Hypothalamus (tissue), 51 donors: ENCODE measurements at places on chromosomes 2 and 18.

DNA sequence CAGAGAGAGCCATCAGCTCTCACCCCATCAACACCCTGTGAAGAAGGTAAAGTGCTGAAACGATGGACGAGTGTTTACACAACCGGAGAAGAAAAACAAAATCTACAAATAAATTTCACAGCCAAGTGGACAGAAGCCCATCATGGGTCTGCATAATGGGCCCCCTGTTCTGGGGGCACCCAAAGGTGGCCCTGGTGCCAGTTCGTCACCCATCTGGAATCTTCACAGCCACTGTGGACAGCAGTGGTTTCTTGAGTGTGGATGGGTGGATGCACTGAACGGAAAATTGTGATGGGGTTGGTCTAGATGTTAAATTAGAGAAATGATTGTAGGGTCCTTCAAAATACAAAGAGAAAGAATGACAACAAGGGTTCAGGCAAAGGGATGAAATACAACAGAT lies 38.8 kb downstream of the ANKMY1 start:
- no peak for DNase-seq

GRCh38 chr2:455015-455705 lies 167.3 kb upstream of the ALKAL2 start:
- no peak for DNase-seq

DNA sequence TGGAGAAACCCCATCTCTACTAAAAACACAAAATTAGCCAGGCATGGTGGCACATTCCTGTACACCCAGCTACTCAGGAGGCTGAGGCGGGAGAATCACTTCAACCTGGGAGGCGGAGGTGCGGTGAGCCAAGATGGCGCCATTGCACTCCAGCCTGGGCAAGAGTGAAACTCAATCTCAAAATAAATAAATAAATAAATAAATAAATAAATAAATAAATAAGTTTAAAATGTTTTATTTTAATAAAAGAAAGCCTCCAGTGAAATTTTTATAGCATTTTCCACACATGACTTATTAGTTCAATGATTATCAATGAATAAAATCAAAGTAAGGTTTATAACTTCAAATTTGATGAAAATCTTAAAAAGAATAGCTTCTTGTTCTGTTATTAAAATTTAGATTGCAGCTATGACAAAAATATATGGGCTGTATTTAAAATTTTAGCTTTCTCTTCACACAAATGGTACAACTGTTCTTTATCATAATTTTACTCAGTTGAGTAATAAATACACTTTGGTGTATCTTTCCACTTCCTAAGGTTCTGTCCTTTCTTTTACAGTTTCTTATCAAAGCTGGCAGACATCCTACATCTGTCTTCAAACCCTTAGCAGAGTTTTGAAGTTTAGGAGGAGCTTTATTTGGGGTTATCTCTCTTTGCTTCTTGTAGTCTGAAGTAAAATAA lies 78.4 kb upstream of the ZSWIM2 start:
- no peak for DNase-seq

GRCh38 chr2:54081574-54081973 lies 33.8 kb upstream of the ACYP2 start:
- DNase-seq: no peak

DNA sequence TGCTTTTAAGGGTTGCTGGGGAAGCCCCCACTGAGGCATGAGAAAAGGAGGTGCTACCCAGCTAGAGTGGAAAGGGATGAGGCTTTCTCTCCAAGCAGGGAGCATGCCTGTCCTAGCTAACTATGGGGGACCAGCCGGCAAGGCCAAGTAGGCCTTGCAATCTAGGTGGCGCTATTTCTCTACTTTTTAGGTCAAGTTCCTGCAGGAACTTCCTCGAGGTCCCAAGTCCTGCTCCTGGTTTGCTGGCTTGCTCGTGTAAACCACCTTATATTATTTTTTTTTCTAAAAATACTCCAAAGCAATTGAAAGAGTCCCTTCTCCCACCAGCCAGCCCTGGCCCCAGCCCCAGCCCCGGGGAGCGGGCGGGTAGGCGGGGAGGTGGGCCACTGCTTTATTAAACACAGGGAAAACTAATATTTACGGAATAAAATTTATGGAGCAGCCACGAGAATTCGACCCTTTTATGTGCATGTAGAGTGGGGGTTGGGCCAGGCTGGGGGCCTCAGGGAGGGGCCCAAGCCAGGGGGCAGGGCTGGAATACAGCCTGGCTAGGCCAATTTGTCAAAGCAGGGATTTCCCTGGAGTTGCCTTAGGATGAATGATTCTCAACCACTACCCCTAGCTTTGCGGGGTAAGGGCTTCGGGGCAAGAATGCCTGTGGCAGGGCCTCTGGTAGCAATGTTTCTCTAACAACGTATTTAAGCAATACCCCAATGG lies 12.8 kb upstream of the IHH start:
- no peak for DNase-seq

GRCh38 chr2:64143169-64144056 lies 807 bp downstream of the PELI1 start:
- DNase-seq: no peak

DNA sequence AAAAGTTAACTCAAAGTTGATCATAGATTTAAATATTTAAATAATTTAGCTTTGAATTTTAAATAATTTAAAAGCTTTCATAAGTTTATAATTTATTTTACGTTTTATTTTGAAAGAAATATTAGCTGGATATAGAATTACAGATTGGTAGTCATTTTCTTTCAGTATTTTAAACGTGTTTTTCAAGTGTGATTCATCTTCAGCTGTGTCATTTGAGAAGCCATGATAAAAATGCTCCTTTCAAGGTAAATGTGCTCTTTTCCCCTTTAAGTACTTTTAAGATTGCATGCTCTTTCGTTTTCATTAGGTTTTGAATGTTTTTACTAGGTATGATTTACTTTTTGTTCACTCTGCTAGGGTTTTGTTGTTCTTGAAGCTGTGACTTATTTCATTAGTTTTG lies 116.8 kb upstream of the FIGN start:
- DNase-seq: no peak

- no peak for DNase-seq
These were observed 23.6 kb upstream of the NEB start for GRCh38 chr2:151757861-151758260.

DNA sequence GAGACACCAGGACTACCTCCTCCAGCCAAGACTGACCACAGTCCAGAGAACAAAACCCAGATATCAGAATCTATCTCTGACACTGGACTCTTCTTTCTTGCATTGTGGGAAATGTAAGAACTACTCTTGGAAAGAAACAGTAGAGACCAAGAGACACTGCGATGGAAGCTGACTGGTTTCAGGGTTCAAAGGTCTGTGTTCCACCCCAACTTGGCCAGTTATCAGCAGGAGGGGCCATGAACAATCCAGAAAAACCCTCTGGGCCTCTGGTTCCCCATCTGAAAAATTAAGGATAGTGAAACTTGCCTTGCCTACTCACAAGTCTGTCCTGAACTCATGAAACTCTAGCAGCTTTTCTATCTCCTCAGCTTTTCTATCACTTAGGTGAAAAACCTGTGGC lies 166.5 kb downstream of the SUCLG1 start:
- DNase-seq: no peak

- no peak for DNase-seq
These were observed 433 bp upstream of the MFF start for GRCh38 chr2:227324642-227324994.

GRCh38 chr2:239273280-239274234 lies 127.3 kb downstream of the HDAC4 start:
- DNase-seq: no peak

DNA sequence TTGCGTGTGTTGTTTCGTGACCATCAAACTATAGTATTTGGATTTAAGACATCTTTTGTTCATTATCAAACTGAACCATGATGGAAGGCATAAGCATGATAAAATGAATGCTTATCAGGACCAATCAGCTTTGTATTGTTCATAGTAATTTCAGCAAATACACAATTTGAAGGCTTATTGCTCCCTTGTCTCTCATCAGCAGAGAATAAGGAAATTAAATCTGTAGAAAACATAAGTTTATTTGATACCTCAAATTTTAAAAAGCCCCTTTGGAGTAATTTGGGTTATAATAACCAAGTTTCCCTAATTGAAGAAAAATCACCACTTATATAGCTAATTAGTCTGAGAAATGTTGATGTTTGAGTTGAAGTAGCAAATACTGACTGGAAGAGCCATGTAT lies 705.7 kb downstream of the NUP35 start:
- no peak for DNase-seq

DNA sequence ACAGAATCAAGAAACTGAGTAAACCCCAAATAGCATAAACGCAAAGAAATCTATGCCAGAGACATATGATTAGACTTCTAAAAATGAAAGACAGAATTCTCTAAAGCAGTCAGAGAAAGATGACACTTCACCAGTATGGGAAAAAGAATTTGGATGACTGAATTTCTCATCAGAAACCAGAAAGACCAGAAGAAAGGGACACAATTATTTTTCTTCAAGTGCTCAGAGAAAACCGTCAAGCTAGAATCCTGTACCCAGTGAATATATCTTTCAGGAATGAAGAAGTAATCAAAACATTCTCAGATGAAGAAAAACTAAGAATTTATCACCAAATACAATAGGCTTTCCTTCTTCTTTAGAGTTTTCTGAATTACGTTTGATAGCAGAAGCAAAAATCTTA lies 14.2 kb upstream of the ESPNL start:
- no peak for DNase-seq

DNA sequence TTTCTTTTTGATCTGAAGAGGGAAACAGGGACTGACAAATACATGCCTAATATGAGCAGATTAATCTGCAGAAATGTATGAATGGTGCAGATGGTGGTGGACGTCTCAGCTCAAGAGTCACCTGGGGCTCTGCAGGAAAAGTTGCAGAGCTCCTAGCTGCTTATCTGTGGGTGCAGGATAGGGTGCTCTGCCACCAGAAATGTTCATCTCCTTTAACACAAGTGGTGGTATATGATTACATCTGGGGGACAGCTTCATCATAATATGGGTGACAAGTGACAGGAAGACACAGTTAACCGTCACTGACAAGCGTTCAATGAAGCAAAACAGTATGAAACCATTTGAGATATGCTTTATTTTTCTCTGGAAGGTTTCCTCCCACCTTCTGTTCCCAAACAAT lies 121.2 kb upstream of the LINC00305 start:
- no peak for DNase-seq

- DNase-seq: no peak
These were observed 189.9 kb upstream of the SH3BP4 start for GRCh38 chr2:234761910-234762309.

- peak; percentile 82 for DNase-seq
These were observed 110.7 kb upstream of the APCDD1 start for GRCh38 chr18:10343778-10344177.

DNA sequence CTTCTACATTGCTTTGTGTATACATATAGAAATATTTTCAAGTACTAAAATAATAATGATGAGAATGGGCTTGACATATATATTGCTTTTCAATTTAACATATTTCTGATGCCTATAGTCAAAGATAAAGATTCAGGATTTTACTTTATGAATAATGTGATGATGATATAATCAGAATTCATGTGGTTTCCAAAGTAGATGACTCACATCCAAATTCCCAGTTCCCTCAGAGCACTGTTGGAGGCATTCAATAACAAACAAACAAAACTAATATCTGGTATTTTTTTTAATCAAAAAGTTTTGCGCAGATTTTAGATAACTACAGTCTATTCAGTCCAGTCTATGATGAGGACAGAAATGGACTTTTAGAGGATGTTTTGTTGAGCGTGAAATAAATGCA lies 2094.5 kb upstream of the CELF4 start:
- DNase-seq: no peak

- no peak for DNase-seq
These were observed at the start of gene CYTIP for GRCh38 chr2:157443795-157444640. TSS of gene CYTIP (minus strand) at chr2:157444089. CDS start at chr2:157444020, 69 bp downstream.

- no peak for DNase-seq
These were observed 82.5 kb upstream of the XIRP2 start for GRCh38 chr2:166805753-166806152.

DNA sequence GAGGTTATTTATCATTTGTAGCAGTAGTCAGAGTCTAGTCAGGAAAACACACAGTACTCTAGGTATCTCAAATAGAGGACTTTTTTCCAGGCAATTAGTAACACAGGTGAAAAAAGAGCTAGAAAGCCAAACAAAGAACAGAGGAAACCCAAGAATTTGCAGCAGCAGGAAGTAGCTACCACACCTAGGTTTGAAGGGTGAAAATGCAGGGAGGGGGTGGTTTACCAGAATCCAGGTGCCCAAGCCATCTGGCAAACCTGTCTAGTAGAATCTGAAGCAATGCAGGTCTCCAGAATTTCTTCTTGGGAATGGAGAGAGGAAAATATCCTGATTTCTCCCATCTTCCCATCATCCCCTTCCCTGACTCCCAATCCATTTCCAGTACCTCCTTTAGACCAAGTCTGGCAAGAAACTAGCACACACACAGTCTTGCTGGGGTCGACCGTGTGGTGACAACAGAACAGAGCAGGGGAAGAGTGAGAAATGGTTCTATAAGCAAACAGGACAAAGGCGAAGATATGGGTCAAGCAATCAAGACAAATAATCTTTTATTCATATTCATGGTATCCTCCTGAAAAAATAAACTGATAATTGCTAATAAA lies 231.9 kb upstream of the MMADHC start:
- no peak for DNase-seq

DNA sequence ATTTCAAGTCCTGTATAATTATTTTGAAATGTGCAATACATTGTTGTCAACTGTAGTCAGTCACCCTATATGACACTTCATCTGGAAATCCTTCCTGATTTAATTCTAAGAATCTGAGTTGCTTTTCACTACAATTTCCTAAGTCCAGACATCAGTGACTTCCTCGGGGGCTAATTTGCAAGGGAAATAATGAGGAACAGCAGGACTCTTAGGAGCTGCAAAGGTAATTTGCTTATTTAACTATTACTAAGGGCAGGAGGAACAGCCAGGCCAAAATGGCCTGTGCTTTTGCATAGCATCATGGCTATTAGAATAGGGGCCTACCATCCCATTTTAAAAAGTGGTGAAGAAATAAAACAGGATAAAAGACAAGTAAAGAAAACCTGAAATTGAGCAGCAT lies 178.8 kb downstream of the MC4R start:
- no peak for DNase-seq

DNA sequence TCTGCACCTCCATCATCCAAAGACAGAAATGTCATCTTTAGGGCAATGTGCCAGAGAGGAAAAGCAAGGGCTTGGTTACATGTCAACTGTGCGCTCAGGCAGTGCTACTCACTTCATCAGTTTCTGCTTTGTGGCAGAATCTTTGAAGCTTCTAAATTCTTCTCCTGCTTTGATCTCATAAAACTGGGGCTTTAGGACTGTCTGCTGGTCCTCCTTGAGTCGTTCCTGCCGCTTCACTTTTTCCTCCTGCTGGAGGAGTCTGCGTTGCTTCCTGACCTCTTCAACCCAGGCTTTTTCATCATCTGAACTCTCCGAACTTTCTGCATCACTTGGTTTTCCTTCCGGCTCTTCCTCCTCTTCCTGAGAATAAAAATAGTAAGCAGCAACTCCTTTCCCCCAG lies 100.8 kb downstream of the NOL10 start:
- DNase-seq: no peak

DNA sequence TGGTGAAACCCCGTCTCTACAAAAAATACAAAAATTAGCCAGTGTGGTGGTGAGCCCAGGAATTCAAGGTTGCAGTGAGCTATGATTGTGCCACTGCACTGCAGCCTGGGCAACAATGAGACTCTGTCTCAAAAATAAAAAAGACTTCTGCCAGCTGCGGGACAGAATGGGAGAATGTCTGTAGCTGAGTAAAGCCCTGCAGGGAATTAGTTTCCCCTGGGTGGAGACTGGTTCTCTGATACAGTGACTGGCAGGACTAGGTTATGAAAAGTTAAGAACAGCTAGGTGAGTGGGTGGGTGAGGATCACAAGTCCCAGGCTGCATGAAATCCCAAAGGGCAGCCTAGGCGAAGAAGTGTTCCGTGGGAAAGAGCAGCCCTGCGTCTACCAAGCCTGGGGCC lies 13.8 kb upstream of the CATIP start:
- DNase-seq: no peak
